ENCODE measurements at places on chromosomes 4 and X.

DNA sequence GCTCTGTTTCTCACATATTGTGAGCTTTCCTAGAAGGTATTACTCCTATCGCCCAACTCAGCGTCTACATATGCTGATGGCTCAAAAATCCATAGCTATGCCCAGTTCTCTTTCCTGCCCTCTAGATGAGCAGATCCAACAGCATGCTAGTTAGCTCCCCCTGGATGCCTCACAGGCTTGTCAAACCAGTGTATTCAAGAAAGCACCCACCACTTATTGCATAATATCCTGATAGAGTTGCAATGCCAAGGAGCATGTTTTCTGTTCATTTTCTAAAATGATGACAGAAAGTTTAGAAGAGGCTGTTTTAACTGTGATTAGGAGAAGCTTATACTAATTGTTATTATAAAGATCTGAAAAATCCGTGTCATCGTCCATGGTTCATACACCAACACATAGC, 1.9 kb upstream of the PACRGL start:
- DNase-seq, result no peak

DNA sequence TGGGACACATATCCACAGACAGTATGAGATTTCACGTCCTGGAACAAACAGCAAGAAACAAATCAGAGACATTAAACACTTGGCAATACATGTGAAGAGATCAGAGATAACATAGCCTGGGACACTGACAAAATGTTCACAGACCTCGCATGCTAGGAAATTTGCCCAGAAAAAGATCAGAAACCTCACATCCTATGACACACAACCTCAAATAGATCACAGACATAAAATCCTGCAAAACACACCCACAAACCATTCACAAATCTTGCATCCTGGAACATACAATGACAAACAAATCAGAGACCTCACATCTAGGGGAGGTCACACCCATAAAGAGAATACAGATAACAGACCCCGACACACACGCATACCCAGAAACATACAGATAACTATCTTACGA, 18.0 kb downstream of the SUV39H1 start:
- DNase-seq, result no peak

GRCh38 chrX:12974305-12974795, 560 bp upstream of the TMSB4X start:
- DNase-seq, result peak; percentile 63

GRCh38 chrX:94576367-94577004, 902.5 kb downstream of the FAM133A start:
- DNase-seq, result no peak

DNA sequence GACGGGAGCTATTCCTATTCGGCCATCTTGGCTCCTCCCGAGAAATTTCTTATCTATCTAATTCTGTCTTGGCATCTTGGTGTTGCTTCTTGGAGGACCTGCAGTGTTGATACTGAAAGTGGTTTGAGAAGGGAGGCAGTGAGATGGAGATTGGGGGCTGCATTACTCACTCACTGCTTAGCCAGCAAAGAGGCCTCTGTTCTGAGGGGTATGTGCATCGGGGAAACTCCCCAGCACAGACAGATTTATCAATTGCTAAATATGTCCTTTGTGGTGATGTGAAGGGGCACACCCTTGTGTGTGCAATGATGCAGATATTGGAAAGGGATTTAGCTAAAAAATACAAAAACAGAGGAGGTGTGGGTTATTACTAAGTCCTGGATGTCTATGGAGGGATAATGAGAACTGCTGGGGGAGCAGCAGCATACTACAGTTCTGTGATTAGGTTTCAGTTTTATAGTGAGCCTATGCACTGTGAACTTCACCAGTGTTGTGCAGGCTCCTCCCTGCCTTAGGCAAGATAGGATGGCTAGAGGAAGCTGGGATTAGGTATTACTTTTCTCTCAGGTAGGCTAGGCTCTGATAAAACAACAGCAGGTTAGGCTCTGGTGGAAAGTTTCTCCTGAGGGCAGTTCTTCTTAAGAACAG, 279.0 kb downstream of the HS3ST1 start:
- no peak for DNase-seq

GRCh38 chrX:21986596-21986995, 45.5 kb upstream of the PHEX start:
- DNase-seq, result no peak

- no peak for DNase-seq
Measured at GRCh38 chr4:137635108-137635507, 102.8 kb upstream of the PCDH18 start.

GRCh38 chrX:154486396-154487207, at the start of gene UBL4A:
TSS of gene UBL4A (minus strand) at chrX:154486615. CDS start at chrX:154486584, 31 bp downstream.
- peak; percentile 72 for DNase-seq

DNA sequence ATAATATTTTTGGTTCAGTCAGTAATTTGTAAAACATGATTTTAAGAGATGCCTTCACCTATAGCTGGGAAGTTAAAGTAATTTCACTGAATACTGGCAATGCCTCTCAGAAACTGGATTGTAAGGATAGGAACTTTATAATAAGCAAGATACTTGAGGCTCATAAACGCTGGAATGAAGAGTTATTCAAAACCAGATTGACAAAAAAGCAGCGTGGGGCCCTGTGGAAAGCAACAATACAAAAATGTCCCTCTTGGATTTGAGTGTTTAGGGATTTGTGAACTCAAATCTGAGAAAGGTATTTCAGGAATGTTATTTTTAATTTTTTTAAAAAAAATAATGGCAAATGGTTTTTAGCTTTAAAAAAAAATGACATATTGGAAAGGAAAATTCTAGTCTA, 94.6 kb downstream of the ANK2 start:
- no peak for DNase-seq

DNA sequence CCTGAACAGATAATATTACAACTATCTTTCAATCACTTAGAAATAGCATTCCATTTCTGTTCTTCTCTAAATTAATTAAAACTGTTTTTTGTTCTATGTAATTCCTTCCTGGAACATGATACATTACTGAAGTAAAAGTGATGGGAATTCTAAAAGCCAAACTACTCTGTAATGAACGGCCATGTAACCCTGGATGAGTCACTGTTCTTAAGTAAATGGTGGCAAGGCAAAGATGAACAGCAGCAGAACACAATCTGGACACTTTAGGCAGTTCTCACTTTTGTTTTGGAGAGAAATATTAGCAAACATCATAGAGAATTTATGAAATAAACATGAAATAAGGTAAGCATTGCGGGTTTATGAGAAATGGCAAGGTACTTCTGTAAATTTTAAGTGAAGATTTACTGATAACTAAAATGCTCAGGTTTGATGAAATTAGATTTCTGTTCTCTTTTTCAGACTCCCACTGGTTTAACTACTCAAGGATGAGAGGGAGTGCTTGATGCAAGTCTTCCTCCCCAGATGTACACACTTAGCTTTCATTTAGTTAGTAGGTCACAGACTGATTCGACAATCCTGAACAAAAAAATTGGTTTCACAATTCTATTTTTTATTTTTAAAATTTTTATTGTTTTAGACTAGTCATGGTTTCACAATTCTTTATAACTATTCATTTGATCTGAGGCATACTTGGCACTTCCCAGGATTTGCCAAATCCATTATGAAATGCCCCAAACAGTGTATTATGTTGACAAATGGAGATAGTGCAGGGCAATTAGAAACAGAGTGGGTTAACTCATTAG, 964 bp upstream of the GPR82 start:
- DNase-seq, result no peak

All from activated naive CD8-positive, alpha-beta T cell treated with anti-CD3 and anti-CD28 coated beads for 36 hours (primary cell).